Skin of body (tissue), 3 donors: ENCODE measurements at places on chromosomes 1 and 21. TPM values are rescaled to one million over a fixed set of nuclear protein-coding genes. Genes with fewer than 3 reads are reported as not detected.

Gene PRR9
- total RNA-seq = 187 TPM

DNA sequence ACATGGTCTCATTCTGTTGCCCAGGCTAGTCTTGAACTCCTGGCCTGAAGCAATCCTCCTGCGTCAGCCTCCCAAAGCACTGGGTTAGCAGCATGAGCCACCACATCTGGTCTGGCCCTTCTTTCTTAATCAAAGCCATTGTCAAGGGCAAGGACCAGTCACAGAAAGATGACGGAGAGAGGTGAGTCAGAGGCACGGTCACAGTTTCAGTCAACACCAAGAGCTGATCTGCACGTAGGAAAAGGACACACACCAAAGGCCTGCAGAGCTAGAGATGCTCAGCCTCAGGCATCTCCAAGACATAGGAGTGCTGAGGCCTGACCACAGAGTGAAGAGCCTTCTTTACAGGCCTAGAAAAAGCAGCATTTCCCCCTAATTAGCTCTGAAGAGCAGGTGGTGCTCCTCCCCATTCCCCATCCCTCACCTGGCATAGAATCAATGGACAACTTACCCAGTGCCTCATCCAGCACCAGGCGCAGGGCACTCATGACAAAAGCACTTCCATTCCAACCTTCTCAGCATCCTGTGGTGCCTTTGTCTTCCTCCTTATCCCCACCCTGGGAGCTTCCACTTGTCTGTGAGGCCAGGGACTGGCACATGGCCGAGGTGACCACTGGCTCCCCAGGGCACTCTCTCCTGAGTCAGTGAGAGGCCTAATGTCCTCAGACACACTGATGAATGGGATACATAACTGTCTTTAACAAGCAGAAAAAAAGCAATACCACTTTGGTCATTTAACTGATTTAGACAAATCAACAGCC lies 139.8 kb downstream of the AJAP1 start:
- no peak for DNase-seq

Gene CGN
- 6.0 TPM for total RNA-seq

- no peak for DNase-seq
These were observed 12.7 kb upstream of the PLCH2 start for GRCh38 chr1:2463396-2463795.

Gene OR2AK2
- total RNA-seq = not detected

DNA sequence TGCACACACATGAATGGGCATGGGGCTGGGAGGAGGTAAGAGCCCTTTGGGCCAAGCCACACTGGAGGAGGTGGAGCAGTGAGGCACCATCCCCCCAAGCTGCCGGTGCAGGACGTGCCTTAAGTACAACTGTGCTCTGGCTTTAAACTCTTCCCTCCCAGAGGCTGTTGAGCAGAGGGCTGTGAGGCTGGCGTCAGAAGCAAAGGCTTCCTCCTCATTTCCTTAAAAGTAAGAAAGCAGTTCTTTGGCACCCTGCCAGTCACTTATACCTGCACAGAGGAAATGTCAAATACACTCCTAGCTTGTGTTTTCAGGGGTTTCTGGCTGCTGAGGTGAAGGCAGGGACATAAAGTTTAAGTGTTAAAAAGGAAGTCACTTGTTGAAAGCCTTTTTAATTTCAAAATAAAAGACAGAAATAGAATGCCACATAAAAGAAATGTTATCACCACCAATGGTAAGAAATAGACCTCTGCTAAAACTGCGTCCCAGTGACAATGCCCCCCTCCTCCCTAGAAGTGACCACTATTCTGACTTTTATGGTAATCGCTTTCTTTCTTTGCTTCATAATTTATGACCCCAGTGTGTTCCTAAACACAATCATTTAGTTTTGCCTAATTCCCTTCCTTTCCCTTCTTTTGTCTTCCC lies 33.0 kb downstream of the LAMC2 start:
- peak; percentile 62 for DNase-seq

- no peak for DNase-seq
These were observed 45.7 kb upstream of the COX20 start for GRCh38 chr1:244789731-244790130.

GRCh38 chr1:152050886-152051675 lies 14.3 kb upstream of the S100A11 start:
- DNase-seq = no peak

DNA sequence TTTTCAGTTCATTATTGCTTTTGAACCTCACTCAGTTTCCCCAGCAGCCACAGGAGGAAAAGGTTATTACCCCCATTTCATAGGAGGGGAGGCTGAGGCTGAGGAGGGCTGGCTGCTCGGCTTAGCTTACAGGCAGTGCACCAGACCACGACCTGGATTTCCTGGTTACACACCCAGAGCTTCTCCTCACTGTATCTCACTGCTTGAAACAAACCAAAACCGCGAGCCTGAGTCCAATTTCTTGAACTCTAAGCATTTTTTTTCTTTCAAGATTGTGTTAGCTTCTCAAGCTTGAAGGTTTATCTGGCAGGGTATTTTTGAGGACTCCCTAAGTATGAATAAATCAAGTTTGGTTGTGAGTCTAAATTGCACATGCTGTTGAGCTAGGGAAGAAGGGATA lies 188.9 kb upstream of the EDN2 start:
- DNase-seq = peak; percentile 51

Gene COL6A1
- 545 TPM for total RNA-seq

Gene ETNK2
- total RNA-seq = 4.6 TPM

DNA sequence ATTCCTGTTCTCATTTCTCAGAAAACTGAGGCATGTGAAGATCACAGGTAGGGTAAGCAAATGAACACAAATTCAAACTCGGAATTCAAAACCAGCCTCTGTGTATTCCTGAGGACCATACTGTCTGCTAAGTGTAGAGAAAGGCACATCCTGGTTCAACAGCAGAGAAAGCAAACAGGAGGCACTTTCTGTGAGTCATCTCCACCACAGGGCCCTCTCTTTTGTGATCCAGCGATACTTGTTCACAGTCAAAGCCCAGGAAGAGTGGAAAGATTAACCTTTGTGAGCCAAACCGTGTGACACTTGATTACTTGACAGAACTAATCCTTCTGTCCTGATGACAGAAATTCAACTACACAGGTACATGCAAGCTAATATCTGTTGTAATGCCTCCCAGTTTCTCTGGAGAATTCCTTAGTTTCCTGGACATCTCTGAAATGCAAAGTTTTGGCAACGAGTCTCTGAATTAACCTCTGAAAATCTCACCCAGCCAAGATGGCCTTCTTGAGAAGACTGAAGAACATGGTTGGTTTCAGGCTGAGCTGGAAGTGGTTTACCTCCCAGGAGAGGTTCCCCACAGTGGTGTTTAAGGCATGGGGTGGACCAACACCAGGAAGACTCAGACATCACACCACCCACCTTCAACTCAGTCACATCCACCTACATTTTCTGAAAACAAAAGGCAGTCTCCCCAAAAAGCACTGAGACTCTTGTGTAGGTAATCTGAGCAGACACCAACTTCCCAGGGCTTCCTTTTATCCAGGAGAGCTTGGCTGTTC lies 98.2 kb upstream of the ERG start:
- DNase-seq = no peak

DNA sequence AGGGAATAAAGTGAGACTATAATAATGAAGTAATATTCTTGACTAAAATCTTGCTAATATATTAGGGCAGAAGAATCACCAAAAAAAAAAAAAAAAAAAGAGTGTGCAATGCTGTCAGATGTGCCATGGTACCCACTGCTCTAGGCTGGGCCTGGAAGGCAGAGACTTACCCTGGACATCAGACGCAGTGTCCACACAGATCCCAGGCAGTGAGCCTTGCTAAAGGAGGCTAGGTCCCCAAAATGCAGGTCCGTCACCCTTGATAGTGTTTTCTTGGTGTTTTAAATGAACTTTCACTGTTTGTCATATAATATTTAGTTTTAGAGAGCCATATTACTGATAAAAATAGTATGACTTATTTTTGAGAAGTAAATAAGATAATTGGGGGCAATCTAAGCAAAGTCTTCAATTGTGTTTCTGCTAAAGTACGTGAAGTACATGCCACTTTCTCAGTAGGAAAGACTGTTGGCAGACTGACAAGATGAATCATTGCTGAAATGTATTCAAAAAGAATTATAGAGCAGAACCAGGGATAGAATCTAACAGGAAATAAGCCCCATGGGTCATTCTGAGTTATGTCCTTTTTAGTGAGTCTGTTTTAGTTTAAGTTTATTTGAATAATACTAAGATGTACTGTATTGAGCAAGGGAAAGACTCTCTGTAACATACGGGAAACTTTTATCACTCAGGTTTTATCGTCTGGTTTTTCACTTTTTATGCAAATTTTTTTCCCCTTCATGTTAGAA lies 74.6 kb upstream of the PDC start:
- DNase-seq = peak; percentile 85

- DNase-seq = no peak
These were observed 22.0 kb downstream of the VPS26C start for GRCh38 chr21:37245151-37245550.

DNA sequence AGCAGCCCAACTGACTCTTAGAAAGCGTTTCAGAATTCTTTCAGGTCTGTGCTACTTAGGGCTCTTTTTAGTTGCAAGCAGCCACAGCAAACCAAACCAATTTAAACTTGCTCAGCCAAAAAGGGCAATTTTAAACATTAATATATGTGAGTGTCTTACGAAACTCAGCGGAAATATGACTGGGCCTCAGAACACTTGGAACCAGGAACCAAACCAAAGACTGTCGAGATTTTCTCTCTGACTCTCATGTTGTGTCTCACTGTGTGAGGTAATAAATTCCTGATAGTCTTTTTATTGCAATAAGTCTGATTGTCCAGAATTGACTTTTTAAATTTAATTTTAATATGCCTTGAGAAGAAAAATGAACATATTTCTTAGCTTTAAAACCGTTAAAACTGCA lies 122.3 kb downstream of the SYF2 start:
- DNase-seq = no peak

DNA sequence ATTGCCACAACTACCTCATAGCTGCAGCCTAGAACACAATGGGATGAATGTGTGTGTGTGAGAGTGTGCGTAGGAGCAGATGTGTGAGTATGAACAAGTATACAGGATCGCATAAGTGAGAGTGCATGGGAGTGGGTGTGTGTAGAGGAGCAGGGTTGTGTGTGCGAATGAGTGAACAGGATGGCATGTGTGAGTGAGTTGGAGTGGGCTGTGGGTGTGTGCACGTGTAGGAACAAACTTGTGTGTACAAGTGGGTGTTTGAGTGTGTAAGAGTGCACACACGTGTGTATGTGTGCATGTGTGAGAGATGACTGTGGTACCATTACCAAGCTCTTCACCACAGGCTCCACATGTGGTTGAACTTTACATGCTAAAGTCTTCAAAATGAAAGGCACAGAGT lies 175.4 kb upstream of the EDN2 start:
- DNase-seq = no peak

Gene ILF2
- 134 TPM for total RNA-seq

DNA sequence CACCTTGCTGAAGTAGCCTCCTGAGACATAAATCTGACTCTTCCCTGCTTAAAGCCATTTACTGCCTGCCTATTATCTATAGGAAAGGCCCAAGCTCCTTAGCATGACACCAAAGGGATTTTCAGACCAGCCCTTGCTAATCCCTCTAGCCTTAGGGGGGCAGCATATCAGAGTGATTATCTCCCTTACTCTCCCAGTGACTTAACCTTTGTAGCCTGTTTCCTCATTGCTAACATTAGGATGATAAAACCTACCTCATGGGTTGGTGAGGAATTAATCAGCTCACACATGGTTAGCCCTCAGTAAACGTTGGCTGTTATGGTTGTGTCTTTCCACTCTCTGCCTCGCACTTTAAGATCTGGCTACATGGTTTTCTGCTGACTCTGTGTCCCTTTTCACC lies 70.1 kb downstream of the ROR1 start:
- DNase-seq = no peak

GRCh38 chr1:77958391-77958790 lies 20.5 kb downstream of the FUBP1 start:
- DNase-seq = no peak

Gene MFSD2A
- 16.2 TPM for total RNA-seq

- no peak for DNase-seq
These were observed 35.0 kb upstream of the GRHL3 start for GRCh38 chr1:24284156-24284471.

- no peak for DNase-seq
These were observed 64.2 kb upstream of the MRPS6 start for GRCh38 chr21:34009193-34009592.

Gene PLD5
- 0.39 TPM for total RNA-seq

DNA sequence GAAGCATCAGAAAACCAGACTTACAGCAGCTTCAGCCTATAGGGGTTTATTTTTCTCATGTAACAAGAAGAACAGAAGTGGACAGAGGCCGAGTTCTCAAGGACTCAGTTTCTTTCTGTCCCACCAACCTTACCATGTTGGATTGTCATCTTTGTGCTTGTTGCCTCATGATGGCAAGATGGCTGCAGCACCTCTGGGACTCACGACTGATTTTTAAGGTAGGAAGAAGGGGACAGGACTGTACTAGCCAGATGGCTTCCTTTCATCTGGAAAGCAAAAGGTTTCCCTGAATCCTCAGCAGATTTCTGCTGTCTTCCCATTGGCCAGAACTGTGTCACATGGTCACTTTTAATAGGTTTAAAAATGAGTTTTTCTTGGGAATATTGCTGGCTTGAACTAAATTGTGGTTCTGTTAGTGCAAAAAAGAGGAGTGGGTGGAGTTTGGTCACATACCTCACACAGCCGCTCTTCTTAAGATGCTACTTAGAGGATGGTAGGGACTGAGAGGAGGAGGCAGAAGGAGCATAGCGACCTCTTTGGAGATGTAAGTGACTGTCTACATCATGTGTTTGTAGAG lies 48.1 kb upstream of the ENAH start:
- peak; percentile 7 for DNase-seq

- DNase-seq = no peak
These were observed 318.9 kb downstream of the LMO4 start for GRCh38 chr1:87647430-87648177.

DNA sequence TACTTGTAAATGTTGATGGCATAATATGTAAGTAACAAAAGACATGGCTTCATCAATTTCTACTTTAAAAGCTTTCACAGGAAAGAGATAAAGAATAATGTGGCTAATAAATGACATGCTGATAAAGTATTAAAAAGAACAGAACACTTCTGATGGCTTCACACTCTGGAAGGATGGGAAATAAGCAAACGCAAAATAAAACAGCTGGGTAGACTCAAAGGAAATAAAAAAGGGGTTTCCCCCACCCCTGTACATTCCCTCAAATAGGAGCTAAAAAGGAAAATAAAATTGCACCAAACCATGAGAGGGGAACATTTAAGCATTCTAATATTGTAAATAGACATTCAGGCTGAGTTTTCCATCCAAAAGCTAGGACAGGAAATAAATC lies 27.0 kb upstream of the DYRK1A start:
- DNase-seq = no peak

Gene THEM5
- total RNA-seq = 8.4 TPM

- no peak for DNase-seq
These were observed 264.0 kb upstream of the DPYD start for GRCh38 chr1:98184856-98185255.

DNA sequence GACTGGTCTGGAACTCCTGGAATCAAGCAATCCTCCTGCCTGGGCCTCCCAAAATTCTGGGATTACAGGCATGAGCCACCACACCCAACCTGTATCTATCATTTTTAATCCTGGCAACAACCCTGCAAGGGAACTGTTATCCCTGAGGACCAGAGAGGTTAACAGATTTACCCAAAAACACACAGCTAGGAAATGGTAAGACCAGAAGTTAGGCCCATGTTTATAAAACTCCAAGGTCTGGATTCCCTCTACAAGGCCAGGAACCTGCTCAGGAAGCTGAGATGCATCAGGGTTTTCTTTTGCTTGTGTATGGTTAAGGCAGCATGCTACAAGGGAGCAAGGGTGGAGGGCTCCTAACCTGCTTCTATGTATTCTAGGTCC lies 17.8 kb upstream of the TTC39A start:
- DNase-seq = no peak
